Epithelial cell of alveolus of lung (primary cell): ENCODE measurements at places on chromosomes 13 and 19. TPM values are rescaled to one million over a fixed set of nuclear protein-coding genes. Genes with fewer than 3 reads are reported as not detected.

The CBLC gene
- 3.0 TPM in 1 of 2 replicates, not detected in the other for total RNA-seq

The KCNN4 gene
- total RNA-seq, result 5.4 TPM in 1 of 2 replicates, not detected in the other

The LYPD5 gene
- total RNA-seq, result 1.3 TPM in 1 of 2 replicates, not detected in the other

The ZNF177 gene
- 0.26 and 2.6 TPM in 2 replicates for total RNA-seq

The ZNF415 gene
- 3.7 and 8.7 TPM in 2 replicates for total RNA-seq

The GJB2 gene
- 0.24 and 0.78 TPM in 2 replicates for total RNA-seq

The KLK12 gene
- total RNA-seq, result not detected in 2 replicates

The ERICH4 gene
- total RNA-seq, result not detected in 2 replicates

The ZNF225 gene
- total RNA-seq, result 1.6 and 4.6 TPM in 2 replicates

The USP12 gene
- total RNA-seq, result 10.2 and 24.0 TPM in 2 replicates

The ERICH6B gene
- not detected in 2 replicates for total RNA-seq

The GAPDHS gene
- total RNA-seq, result not detected in 2 replicates

The RNF225 gene
- 2.0 TPM in 1 of 2 replicates, not detected in the other for total RNA-seq

The RNF17 gene
- total RNA-seq, result not detected in 2 replicates

The ZNF814 gene
- 4.5 and 6.9 TPM in 2 replicates for total RNA-seq

The ZNF208 gene
- total RNA-seq, result not detected in 2 replicates

The HOMER3 gene
- 68.7 and 76.3 TPM in 2 replicates for total RNA-seq

The MCEMP1 gene
- total RNA-seq, result not detected in 2 replicates

The TMIGD2 gene
- not detected in 2 replicates for total RNA-seq

The LGALS7B gene
- total RNA-seq, result not detected in 2 replicates

The FXYD7 gene
- not detected in 2 replicates for total RNA-seq

The SBK3 gene
- total RNA-seq, result 0.13 and 0.40 TPM in 2 replicates

The AXL gene
- 103 and 185 TPM in 2 replicates for total RNA-seq

The PINLYP gene
- 4.6 and 5.3 TPM in 2 replicates for total RNA-seq

The ZNF497 gene
- 0.52 and 1.5 TPM in 2 replicates for total RNA-seq

The ZNF600 gene
- 1.0 and 3.1 TPM in 2 replicates for total RNA-seq

The ZNF714 gene
- total RNA-seq, result 6.7 and 8.5 TPM in 2 replicates

The MAB21L1 gene
- under 0.01 and 0.08 TPM in 2 replicates for total RNA-seq

The PPM1N gene
- 1.2 and 5.6 TPM in 2 replicates for total RNA-seq

The SYT5 gene
- 0.08 and 0.26 TPM in 2 replicates for total RNA-seq

The MYO1F gene
- 0.08 and 0.52 TPM in 2 replicates for total RNA-seq

The FFAR3 gene
- total RNA-seq, result not detected in 2 replicates

The PSG4 gene
- total RNA-seq, result 1.6 TPM in 1 of 2 replicates, not detected in the other

The IGFL4 gene
- total RNA-seq, result not detected in 2 replicates

The ATP8B3 gene
- 0.52 and 6.9 TPM in 2 replicates for total RNA-seq

The MIA gene
- total RNA-seq, result 1.8 TPM in 1 of 2 replicates, not detected in the other

The CERS1 gene
- total RNA-seq, result 1.0 and 1.2 TPM in 2 replicates

The PSG5 gene
- not detected in 2 replicates for total RNA-seq

The CLEC11A gene
- total RNA-seq, result 124 and 227 TPM in 2 replicates

The PSG1 gene
- not detected in 2 replicates for total RNA-seq

The GRK1 gene
- total RNA-seq, result not detected in 2 replicates

The SIGLEC7 gene
- total RNA-seq, result not detected in 2 replicates

The NMRK2 gene
- total RNA-seq, result not detected in 2 replicates

The C5AR2 gene
- total RNA-seq, result under 0.01 TPM in 1 of 2 replicates, not detected in the other

The CGB8 gene
- 0.91 TPM in 1 of 2 replicates, not detected in the other for total RNA-seq

The PRTN3 gene
- total RNA-seq, result 2.6 TPM in 1 of 2 replicates, not detected in the other

The ZNF560 gene
- total RNA-seq, result 0.91 and 1.2 TPM in 2 replicates

The SMIM44 gene
- total RNA-seq, result not detected in 2 replicates

The C19orf18 gene
- not detected in 2 replicates for total RNA-seq

The LILRB4 gene
- total RNA-seq, result not detected in 2 replicates

The ZFP28 gene
- 4.2 and 6.1 TPM in 2 replicates for total RNA-seq

The CEACAM4 gene
- not detected in 2 replicates for total RNA-seq

The IZUMO2 gene
- 0.65 TPM in 1 of 2 replicates, not detected in the other for total RNA-seq

The JSRP1 gene
- 3.2 TPM in 1 of 2 replicates, not detected in the other for total RNA-seq

The CELF5 gene
- total RNA-seq, result not detected in 2 replicates

The DIAPH3 gene
- 16.0 and 18.1 TPM in 2 replicates for total RNA-seq

The KLK1 gene
- not detected in 2 replicates for total RNA-seq
